ENCODE measurements at places on chromosomes 5 and 9.

- DNase-seq: no peak
Measured at GRCh38 chr5:78522476-78523260, 125.9 kb downstream of the LHFPL2 start.

GRCh38 chr5:54073131-54073530, 237.2 kb downstream of the ARL15 start:
- no peak for DNase-seq

DNA sequence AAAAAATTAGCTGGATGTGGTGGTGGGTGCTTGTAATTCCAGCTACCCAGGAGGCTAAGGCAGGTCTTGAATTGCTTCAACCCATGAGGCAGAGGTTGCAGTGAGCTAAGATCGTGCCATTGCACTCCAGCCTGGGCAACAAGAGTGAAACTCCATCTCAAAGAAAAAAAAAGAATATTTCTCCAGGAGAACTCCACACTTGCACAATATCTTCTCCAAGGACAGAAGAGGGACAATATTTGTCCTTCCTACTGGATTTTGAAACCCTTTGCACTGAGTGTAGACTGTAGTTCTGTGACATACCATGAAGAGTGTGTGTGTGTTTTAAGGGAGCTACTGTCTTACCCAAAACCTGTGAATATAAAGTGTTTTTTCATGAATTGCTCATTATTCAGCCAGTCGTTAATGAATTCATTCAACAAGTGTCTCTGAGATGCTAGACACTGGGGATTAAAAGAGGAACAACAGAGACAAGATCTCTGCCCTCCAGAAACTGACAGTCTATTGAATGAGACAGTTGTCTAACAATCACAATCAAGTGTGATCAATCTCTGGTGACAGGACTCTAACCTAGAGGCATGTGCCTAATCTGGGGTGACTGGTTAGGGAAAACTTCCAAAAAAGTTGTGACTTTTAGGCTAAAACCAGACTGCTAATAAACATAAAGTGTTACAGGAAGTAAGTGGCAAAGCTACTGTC, 9.8 kb upstream of the UBE2D2 start:
- DNase-seq: no peak

DNA sequence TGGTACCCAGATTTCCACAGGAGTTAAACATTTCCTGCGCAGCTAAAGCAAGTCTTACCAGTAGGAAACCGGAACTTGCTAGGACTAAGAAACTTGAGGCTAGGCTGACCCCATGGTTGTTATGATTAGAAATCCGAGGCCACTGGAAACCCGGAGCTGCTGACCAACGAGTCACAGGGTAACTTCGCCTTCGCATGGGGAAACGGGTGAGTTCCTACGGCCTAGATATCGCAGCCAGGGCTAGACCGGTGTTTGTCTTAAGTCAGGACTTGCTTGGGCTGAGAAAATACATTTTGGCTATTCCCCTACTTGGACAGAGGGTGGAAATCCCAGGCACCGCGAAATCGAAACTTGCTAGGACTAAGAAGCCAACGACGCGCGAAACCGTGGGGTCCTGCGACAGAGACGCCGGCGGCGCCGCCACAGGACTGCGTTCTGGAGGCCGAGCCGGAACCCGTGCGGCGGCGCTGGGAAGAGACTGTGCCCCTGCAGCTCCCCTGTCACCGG, 1.6 kb upstream of the ANXA2R start:
- DNase-seq: no peak

DNA sequence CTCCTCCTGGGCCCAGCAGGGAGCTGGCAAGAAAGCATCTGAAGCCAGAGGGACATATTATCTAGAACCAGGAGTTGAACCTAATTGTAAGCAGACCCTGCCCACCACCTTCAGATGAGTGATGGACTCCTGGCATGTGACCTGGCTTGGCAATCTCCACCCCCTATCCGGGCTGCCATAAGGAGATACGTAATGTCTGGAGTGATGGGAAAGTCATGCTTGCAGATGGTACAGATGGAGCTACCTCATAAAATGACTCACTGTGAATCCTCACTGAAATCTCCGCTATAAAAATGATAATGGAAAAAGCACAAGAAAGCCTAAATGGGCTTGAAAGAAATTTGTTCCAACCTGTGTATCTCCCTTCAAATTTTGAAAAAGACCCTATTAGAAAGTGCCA, 157.5 kb downstream of the DMRT2 start:
- no peak for DNase-seq

- no peak for DNase-seq
Measured at GRCh38 chr5:1912951-1913565, 30.3 kb upstream of the IRX4 start.

- no peak for DNase-seq
Measured at GRCh38 chr5:152632360-152632759, 227.3 kb upstream of the NMUR2 start.

DNA sequence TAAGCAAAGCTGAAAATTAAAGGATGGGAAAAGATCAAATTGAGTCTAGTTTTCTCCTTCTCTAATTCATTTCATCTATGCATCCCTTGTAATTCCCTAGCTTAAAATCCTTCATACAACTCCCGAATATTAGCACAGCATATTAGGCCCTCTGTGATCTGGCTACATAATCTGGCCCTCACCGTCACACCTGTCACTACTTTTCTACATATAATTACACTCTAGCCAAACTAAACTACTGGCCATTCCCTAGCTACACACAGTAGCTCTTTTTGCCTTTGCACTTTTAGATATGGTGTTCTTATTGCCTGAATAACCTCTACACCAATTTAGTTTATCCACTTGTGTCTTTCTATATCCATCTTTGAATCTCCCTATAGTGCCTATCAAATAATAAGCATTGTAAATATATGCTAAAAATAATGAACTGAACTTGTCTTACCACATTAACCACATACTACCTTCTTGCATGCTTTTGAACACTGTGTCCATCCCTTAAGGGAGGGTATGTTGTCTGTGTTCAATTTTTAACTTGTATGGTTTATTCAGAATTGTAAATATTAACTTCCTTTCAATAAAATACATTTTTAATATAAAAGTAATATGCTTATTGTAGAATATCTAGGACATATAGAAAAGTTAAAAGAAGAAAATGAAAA, 15.9 kb downstream of the RANBP6 start:
- DNase-seq: no peak

- no peak for DNase-seq
Measured at GRCh38 chr5:180084638-180085561, 13.3 kb upstream of the RNF130 start.

GRCh38 chr5:4924577-4924976, 215.6 kb upstream of the ADAMTS16 start:
- DNase-seq: no peak

DNA sequence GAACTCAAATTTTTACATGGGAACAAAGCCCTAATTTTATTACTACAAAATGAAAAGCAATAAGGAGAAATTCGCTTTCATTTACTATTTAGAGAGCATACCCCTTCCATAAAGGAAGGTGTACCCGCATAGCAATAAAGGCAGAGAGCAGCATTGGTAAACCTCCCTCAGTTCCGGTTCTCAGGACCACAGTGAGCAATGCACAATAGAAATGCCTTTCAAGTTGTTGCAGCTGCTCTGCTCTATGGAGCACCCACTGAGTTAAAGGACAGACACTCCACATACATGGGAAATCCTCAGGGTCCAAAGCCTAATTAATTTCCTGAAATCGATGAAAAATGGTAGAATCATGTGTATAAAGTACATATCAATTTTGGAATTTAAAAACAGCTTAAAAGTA, 89.9 kb upstream of the MPDZ start:
- no peak for DNase-seq

DNA sequence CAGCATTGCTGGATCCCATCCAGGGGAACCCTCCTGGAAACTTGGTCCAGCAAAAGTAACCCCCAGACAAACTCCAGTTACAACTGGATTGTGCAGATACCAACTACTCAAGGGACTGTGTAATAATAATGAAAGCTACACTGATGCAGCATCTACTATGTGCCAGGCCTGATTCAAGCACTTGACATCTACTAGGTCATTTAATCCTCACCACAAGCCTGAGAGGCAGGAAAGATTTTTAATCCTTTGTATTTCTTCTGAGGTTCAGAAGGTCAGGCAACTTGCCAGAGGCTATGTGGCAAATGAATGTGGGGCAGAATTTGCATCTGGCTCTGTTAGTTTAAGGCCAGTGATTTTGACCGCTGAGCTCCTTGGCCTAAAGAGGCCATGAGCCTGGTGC, 29.5 kb upstream of the FOXI1 start:
- no peak for DNase-seq

GRCh38 chr5:158451993-158452672, 593.2 kb upstream of the CLINT1 start:
- no peak for DNase-seq

DNA sequence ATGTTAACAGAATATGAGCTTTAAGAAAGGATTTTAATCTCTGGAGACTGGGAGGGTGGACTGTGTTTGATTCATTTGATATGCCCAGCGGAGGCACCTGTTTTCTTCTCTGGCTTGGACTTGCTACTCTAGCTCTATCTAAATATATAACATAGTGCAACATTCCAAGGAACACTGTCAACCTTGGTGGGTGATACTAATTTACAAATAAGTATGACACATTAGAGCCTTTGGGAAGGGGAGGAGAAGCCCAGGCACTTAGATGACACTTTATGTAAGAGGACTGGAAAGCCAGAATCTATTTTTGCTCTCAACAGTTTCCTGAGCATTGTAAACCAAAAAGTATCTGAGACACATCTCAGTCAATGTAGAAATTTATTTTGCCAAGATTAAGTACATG, 83.4 kb upstream of the SHISAL2B start:
- no peak for DNase-seq

DNA sequence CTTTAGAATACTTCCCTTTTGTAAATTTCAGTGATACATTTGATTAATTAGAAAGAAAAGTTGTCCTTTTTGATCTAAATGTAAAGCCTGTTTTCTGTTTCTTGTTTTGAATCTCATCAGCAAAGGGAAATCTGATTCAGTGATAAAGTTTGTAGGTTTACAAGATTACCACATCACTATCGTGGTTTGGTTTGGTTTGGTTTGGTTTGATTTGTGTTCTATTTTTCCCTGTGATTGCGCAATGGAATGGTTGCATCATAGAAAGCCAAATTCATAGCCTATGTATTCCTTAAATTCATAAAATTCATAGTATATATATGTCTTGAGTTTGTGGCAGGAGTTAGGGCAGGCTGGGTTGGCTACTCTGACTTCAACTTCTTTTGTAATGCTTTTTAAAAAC, 15.2 kb downstream of the SRFBP1 start:
- no peak for DNase-seq

- no peak for DNase-seq
Measured at GRCh38 chr5:107092695-107093094, 578.0 kb downstream of the EFNA5 start.

GRCh38 chr5:119037496-119038215, 33.2 kb upstream of the DMXL1 start:
- no peak for DNase-seq

DNA sequence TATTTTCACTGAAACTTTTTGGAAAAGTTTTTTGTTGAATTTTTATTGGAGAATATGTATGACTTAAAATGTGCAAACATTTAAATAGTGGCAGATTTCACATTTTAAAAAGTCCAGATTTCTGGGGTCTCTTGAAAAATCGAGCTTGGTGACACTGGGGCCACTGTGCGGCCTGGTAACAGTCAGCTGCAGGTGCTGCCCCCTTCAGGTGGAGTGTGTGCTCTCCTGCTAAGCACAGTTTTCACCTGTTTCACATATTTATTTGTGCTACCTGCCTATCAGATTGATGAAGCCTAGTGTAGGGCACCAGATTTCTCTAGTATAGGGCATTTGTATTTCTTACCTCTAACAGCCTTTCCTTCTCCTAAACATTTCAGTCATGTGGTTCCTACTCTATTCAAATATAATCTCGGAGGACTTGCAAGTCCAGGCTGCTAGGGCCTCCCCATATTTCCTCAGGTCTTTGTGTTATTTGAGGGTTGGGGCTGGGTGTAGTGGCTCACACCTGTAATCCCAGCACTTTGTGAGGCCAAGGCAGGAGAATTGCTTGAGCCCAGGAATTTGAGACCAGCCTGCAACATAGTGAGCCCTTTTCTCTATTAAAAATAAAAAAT, 95.8 kb upstream of the KLF9 start:
- DNase-seq: no peak

- no peak for DNase-seq
Measured at GRCh38 chr9:105248691-105249090, 4.2 kb downstream of the SLC44A1 start.

DNA sequence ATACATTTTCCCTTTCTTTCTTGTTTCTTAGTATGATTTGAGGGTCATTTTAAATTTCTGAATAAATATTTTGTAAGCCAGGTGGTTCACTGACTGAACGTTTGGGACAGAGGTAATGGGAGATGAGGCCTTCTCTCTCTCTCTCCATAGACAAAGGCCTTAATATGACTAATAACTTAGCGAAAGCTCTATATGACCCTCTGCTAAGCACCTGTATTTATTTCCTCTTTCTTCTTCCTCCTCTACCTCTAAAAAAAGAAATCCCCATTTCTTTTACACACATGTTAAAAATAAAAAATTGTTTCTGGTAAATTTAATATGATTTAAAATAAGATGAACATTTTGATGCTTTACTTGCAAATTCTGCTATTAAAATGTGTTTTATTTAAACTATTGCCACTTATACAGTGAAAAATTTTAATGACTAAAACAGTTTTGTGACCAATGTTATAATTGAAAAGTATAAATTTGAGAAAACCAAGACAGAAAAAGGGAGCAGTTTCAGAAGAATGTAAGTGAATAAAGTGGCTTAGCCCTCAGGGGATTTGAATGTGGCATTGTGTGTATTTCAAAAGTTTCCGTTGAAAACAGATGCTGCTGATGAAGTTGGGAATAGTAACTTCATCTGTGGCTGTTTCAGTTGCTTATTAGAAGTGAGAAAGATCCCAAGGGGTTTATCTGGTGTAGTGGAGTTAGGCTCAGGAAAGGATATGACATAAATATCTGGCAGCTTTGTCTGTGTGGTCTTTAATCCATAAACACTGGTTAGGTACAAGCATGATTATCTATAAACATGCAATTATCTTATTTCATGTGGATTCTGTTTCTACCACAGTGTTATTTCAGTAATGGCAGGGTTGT, 128.6 kb upstream of the GRHPR start:
- DNase-seq: no peak

DNA sequence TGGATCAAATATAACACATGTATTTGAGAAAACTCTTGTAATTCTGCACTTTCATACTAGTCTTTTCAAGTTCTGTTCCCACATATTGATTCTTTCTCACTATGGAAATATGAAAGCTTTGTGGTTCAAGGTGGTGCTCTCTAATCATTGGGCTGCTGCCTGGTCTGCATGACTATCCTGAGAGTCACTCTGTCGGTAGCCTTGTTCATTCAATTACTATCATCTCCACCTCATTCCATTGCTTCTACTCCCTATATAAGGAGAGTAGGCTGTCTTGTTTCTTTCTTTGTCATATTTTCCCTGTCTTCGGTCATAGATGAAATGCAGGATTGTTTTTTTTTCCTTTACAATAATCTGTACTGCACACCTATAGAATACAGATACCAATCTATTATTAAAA, 341.4 kb upstream of the ACTBL2 start:
- DNase-seq: no peak

DNA sequence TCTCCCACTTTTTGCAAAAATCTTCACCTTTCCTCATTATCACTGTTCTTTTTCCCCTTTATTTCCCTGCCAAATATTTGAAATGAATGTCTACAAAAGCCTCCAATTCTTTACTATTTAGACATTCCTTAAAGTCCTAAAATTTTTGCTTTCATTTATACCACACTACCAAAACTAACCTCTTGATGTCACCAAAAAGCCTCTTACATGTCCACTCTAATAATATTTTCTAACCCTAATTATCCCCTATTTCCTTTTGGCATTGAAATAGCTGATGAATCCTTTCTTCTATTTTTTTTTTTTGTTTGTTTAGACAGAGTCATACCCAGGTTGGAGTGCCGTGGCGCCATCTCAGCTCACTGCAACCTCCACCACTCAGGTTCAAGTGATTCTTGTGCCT, 32.3 kb upstream of the NRG2 start:
- DNase-seq: no peak
